BJ (cell line): ENCODE measurements at places on chromosomes 7 and 10.

DNA sequence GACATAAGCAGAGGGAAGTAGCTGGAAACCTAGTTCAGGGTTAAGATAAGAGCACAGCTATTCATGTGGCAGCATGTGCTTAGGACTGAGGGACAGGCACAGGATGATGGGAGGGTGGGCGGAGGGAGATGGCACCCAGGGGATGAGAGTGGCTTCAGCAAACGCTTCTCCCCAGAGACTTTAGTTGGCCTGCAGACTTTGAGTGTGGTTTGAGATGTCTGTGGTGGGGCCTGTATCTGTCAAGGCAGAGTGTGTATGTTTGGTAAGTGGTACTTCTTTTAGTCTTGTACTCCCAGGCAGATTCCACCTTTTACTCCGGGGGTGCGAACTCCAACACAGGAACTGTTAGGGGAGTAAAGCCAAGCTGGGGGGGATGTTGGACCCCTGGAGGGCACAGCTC, 88.9 kb downstream of the WDFY4 start:
- no peak for DNase-seq

- no peak for DNase-seq
Measured at GRCh38 chr10:86661161-86662025, 6.9 kb upstream of the LDB3 start.

- no peak for DNase-seq
Measured at GRCh38 chr10:52525761-52526160, 211.7 kb downstream of the DKK1 start.

DNA sequence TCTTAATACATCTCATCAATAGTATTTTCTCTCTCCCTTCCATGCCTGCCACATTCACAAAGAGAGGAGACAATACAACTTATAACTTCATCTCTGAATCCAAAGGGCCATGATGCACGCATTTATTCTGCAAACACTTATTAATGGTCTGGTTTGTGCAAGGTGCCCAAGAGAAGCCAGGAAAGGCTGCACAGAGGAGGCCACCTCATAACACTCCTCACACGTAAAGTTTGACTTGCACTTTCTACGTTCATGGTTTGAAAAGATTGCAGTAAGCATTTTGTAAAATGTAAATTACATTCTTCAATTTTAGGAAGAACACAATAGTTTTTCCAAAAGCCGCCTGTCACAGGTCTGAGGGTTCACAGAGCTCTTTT, 1.2 kb upstream of the PALS2 start:
- DNase-seq, result no peak

DNA sequence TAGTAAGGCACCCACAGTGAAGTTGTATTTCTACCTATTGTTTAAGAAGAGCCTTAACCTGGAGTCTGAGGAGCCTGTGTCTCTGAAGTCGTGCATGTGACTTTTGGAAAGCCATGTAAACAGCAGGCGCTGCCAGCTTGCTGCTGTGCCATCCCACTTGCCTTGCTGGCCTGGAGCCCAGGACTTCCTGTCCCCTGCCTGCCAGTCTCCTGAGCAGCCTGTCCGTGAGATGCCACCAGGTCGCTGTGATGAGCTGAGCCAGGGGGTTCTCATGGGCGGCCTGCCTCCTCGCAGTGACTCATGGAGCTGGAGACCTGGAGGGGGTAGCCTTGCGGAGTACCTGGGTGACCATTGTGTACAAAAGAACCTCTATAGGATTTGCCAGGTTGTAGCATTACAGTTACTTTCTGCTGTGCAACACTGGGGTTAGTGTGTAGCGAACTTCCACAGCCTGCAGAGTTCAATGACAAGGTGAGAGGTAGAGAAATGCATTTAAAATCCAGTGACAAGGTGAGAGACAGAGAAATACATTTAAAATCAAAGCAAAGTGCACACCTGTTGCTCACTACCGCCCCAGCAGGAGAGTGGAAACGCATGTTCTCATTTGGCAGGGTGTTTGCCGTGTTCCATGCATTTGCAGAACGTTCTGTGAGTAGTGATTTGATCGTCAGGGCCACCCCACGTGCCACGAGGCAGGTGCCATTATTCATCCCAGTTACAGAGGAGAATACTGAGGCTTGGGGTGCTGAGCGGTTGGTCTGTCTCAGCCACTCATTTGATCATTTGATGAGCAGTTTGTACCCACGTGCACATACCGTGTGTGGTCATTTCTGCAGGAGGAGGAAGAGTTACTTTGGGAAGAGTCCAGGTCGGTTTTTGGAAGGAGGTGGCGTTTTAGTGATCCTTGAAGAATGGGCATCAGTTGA, 36.6 kb upstream of the BHLHA15 start:
- no peak for DNase-seq

- no peak for DNase-seq
Measured at GRCh38 chr7:125057963-125058362, 128.3 kb upstream of the POT1 start.
